ENCODE measurements at places on chromosomes 5 and 9.

DNA sequence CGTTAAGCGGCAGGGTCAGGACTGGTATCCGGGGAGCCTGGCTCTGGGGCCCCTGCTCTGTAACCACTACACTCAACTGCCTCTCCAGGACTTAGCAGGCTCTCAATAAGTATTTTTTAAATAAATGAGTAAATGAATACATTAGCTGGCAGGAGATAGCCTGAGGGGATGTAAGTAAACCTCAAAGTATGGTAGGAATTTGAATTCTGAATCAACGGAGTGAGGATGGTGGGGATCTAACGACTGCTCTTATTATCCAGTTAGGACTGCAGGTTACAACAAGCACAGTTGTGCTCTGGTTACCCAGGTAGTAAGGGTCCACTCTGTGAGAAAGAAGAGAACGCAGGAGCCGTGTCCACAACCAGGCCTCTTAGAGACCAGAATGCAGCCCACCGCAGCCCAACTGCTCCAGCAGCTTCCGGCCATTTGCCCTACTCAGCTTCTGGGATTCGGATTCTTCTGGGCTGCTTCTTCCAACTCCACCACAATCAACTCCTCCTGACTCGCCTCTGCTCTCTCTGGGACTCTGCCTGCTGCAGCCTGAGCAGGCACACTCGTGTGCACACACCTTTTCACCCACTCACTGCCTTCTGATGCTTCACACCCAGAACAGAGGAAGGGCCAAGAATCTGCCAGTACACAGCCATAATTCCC, 52.6 kb downstream of the MED27 start:
- DNase-seq = no peak

GRCh38 chr5:38534156-38534453, 22.3 kb downstream of the LIFR start:
- no peak for DNase-seq

GRCh38 chr5:127299678-127300077, 9.1 kb downstream of the MEGF10 start:
- DNase-seq = no peak

GRCh38 chr5:13692172-13692571, 252.3 kb downstream of the DNAH5 start:
- no peak for DNase-seq

- DNase-seq = no peak
These were observed 2233.8 kb upstream of the C9orf72 start for GRCh38 chr9:29806937-29807618.

DNA sequence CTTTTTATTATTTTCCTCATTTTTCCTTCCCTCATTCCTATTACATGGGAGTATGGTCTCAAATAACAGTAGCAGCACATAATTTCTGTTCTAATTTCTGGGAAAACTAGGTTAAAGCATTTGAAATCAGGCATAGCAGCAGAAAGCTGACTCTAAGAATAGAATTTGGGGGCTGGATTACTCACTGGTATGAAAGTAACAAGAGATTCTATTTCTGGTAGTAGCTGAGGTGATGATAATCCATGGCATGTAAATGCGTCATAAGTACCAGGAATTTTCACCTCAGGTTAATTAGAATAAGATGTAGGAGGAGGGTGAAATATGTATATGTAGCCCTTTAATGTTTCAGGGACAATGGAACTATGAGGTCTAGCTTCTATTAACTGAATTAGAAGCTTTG, 662.0 kb downstream of the PTPRD start:
- no peak for DNase-seq

DNA sequence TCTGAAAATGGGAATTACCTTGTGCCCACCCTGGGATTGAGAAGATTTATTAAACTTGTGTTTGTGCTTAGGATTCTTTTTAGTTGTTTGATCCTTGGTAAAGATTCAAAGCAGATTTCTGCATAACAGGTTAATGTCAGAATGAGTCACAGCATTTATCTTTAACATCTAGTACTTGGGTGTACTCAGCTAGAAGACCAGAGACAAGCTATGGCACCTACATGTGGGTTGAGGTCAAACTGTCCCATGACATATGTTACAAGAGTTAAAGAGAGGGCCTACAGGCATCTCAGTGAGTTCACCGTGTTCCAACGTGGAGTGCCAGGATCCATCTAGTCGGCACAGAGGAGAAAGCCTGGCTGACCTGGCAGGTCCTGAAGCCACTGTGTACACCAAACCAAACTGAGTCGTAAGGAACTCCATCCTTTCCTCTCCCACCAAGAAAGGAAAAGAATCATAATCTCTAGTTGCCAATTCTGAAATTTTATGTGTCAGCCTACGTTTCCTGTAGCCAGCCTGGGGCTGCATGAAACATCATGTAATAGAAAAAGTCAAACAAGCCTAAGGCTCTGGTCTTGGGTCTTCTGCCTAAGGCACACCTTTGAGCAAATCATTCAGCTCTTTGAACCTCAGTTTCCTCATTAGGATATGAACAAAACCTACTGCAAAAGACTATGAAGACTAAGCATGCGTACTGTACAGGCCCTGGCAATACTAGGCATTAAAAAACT, 73.7 kb downstream of the RCL1 start:
- no peak for DNase-seq

- peak; percentile 42 for DNase-seq
These were observed 113.0 kb downstream of the GAPVD1 start for GRCh38 chr9:125374443-125375309.

GRCh38 chr9:120914396-120914795, 12.2 kb downstream of the TRAF1 start:
- no peak for DNase-seq

GRCh38 chr5:160831801-160832200, 20.2 kb downstream of the ATP10B start:
- DNase-seq = no peak

- no peak for DNase-seq
These were observed 5.1 kb downstream of the AMACR start for GRCh38 chr5:34002629-34003328.

DNA sequence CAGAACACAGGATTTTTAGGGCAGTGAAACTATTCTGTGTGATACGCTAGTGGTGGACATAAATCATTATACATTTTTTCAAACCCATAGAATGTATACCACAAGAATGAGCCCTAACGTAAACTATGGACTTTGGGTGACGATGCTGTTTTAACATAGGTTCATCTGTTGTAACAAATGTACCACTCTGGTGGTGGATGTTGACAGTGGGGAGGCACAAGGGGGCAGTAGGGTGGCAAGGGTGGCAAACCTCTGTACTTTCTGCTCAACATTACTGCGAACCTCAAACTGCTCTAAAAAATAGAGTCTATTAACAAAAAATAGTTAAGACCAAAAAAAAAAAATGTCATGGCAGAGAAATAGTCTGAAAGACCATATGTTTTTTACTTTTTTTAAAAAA, 9.1 kb upstream of the MVB12B start:
- no peak for DNase-seq

DNA sequence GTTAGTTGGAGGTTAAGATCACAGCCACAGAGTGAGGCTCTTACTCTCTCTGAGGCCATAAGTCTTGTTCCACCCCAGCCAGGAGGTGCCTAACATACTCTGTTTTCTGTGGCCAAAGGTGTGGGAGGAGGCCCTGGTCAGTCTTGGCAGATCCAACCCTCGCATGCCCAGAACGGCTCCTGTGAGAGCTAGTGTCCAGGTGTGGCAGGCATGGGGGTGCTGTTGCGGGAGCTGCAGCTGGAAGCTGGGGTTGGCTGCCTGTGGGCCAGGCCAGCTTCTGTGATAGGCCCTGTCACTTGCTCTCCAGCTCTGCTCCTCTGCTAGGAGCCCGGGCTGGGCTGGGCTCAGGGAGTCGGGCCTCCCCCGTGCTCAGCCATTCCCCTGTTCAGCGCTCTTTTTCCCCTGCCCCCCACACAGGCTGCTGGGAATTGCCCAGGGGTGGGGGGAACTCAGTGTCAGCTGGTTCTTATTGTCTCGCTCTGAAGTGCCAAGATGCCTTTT, 31.6 kb downstream of the IER5L start:
- DNase-seq = no peak

- DNase-seq = no peak
These were observed 198.8 kb upstream of the EFNA5 start for GRCh38 chr5:107869438-107870115.

DNA sequence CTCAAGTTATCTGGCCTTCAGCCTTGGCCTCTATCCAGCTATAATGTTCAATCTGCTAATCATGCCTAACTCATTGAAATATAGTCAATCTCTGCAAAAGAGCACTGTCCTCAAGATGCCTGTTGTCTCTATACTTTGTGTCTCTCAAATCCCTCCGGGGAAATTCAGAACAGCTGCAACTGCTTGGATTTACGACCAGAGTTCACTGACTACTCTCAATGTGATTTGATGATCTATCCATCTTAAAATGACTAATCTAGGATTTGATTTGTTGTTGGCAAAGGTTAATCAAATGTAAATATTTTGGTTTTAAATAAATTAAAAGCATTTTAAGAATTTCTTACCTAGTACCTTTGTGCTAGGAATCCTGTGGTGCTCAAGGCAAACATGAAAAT, 40.9 kb downstream of the SVEP1 start:
- no peak for DNase-seq

DNA sequence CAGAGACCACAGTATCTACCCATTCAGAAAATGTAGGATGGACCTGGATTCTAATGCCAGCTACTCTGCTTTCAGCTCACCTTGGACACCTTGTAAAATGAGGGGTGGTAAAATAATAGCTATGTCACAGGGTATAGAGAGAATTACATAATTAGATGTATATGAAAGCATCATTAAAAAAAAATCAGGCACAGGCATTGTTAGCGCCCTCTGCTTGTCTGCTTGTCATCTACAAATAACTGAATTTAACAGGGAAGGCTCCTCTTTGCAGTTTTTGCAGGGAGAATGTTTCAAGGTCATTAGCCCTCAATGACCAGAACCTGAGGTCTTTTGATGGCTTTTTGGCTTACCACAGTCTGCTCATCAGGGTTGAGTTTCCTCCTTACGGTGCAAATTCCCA, 58.0 kb downstream of the GPR21 start:
- DNase-seq = no peak

DNA sequence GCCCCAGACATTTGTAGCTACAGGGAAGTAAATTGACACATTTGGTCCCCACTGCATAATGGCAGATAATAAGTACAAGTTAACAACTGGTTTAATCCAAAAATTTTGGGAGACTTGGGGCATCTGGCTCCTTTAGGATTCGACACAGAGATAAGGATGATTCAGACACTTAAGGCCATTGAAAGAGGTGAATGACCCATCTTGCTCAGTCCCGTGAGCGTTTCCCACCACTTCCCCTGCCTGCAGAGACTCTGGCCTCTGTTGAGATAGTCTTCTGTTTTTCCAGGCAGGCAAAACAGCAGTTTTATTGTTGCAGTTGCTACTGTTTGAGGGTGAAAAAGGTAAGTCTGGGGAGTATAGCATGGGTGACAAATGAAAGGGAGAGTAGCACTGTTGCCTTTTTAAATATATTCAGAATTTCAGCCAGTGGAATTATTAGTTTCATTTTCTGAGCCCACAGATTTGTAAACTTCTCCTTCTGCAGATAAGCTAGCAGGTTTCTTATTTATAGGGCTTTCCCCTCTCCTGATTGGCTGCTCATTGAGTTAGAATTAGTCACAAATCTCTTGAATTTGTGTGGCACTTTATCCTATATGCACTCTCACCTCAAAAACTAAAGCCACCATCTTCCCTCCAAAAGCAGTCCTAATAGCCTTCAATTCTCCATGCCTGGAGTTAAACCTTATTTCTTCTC, 19.3 kb downstream of the ACO1 start:
- DNase-seq = no peak

DNA sequence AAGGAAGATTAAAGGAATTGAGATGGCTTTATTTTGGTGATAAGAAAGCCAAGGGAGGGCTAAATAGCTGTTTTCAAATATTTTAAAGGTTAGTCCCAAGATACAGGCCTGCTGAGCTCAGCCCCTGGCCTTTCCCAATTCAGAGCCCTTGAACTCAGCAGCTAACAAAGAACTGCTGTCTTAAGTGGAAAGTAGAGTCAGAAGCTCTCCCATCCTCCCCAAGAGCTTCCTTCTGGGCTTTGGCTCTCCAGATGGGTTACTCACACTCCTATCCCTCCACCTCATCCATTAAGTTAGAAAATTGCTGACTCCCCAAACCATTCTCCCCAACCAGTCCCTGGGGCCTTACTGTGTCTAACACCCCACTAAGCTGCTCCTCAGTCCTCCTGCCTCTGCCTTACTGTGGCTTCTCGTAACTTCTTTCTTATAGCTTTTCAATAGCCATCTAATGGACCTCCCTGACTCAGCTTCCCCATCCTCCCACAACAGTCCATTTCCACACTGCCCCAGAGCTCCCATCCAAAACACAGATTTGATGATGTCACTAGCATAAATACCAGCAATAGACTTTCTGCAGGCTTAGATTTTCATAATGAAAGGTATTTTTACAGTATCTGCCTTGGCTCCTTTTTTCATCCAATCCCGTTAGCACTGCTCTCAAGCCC, 239.1 kb downstream of the ENC1 start:
- no peak for DNase-seq

DNA sequence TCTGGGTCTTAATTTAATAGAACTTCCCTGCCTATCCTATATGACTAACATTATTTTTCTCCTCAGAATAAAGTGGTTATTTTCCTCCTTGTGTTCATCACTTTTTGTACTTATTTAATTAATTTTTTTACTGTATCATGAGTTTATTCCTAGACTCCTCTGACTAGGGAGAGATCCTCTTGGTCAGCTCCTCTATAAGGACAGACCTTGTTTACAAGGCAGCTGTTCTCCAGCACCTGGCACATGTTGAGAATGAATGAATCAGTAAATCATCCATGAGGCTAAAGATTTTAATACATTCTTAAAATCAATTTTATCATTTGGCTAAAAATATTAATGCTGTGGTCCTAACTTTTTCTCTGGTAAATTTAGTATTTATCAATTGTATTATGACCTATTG, 139.8 kb downstream of the NUDT12 start:
- no peak for DNase-seq

DNA sequence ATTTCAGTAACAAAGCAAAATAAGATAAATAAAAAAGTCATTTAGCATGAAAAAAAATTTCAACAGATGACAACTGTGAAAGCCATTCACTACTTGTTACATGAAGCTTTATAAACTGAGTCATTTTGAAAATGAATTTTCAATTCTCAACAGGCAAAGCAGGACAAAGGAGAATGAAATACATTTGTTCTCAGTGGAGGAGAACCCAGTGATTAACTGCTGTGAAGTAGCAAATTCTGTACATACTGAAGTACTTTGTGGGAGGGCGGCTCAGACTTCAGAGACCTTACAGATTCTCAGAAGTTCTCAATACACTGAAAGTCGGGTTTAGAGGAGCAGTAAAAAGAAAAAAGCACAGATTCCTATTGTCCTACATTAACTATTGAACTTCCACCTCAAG, 21.7 kb downstream of the SKIC3 start:
- DNase-seq = no peak

DNA sequence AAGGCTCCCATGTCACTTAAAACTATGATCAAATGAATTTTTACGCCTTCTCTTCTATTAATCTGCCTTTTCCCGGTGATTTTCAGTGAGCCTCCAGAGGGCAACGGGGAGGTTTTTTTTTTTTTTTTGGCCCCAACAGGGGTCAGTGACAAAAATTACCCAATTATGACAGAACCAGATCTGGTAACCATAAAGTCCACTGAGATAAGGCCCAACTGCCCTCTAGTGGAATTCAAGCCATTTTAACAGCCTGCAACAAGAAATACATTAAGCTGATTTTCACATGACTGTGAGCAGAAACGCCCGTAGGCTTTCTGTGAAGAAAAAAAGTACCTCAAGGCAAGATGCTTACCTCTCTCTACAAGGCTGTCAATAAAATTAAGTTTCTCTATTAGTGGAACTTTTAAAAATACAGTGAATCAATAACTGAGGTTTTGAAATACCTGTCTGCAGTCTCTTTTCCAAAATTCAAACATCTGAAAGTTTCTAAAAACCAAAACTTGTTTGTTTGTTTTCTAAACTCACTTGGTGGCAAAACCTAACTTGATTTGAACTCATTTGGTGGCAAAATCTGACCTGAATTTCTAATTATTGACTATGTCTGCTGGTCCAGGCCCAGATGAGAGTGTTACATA, 49.7 kb upstream of the FST start:
- DNase-seq = no peak
